ENCODE measurements at places on chromosomes 11 and 22.
A peak's percentile ranks its signal among the peaks of the same experiment; 100 is the strongest.

DNA sequence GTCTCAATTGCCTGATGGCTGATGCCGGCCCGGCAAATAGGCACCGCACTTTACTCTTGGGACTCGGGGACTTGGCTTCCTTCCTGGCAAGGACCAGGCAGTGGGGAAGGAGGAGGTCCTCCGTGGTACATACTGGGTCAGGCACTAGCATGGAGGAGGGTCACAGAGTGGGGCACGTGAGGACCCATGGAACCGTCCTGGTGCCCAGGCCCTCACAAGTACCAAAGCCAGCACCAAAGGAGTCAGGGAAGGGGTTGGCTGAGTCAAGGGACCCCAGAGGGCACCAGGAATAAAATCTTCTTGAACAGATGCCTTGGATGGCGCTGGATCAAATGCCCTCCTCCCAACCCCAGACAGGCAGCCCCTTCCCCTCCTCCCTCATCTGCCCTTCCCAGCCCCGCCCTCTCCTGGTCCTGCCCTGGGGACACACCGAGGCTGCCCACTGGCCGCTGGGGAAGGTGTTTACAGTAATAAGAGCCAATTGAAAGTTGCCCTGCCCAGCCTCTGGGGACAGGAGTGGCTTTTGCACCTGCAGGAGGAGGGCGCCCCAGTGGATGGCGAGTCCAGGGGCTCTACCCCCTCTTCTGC is 5.6 kb upstream of the CARNS1 start:
- H3K27me3 ChIP-seq: peaks cover 15% of the 10 kb centered on the region
- H3K4me3 ChIP-seq: no peak overlapping the region
- no peaks in the 10 kb centered on the region for H3K36me3 ChIP-seq
- H3K27ac ChIP-seq: no peak overlapping the region

- no peak overlapping the region for H3K27ac ChIP-seq
- no peaks in the 10 kb centered on the region for H3K36me3 ChIP-seq
- no peak for DNase-seq
- H3K4me3 ChIP-seq: no peak overlapping the region
- peaks cover 14% of the 10 kb centered on the region for H3K27me3 ChIP-seq
Observed at GRCh38 chr11:66299186-66299585, 7.5 kb downstream of the TMEM151A start.

- no peak overlapping the region for H3K4me3 ChIP-seq
- no peaks in the 10 kb centered on the region for H3K4me1 ChIP-seq
- peak overlapping the region; percentile 53 for H3K27ac ChIP-seq
- no peak for DNase-seq
- H3K36me3 ChIP-seq: no peaks in the 10 kb centered on the region
Observed at GRCh38 chr22:24807284-24807950, 1.4 kb downstream of the SGSM1 start.

- no peaks in the 10 kb centered on the region for H3K4me1 ChIP-seq
- no peaks in the 10 kb centered on the region for H3K27me3 ChIP-seq
- DNase-seq: no peak
- no peaks in the 10 kb centered on the region for H3K36me3 ChIP-seq
Observed at GRCh38 chr11:70951139-70951804, 301.1 kb downstream of the SHANK2 start.

DNA sequence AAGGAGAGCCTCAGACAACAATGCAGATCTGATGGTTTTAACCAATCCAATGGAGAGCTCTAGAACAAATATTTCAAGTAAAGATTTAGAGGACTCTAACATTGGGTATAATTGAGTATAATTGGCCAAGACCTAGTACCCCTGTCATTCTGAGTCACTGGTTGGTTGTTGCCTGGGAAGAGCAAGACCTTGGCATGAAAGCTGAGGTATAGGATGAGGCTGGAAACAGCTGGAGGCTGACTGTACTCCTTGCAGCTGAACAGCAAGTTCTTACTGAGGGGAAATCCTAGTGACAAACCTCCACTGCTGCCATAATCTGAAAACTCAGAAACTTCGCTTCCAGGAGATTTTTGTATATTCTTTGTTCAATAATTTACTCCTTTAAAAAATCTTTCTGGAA is 54.3 kb upstream of the MUC15 start:
- no peaks in the 10 kb centered on the region for H3K4me1 ChIP-seq
- no peaks in the 10 kb centered on the region for H3K36me3 ChIP-seq
- no peak for DNase-seq
- H3K4me3 ChIP-seq: no peak overlapping the region
- H3K27me3 ChIP-seq: no peaks in the 10 kb centered on the region

- no peaks in the 10 kb centered on the region for H3K27me3 ChIP-seq
- H3K4me3 ChIP-seq: no peak overlapping the region
- no peak overlapping the region for H3K27ac ChIP-seq
- no peak for DNase-seq
- H3K4me1 ChIP-seq: no peaks in the 10 kb centered on the region
Observed at GRCh38 chr11:32312865-32313403, 122.4 kb downstream of the WT1 start.

DNA sequence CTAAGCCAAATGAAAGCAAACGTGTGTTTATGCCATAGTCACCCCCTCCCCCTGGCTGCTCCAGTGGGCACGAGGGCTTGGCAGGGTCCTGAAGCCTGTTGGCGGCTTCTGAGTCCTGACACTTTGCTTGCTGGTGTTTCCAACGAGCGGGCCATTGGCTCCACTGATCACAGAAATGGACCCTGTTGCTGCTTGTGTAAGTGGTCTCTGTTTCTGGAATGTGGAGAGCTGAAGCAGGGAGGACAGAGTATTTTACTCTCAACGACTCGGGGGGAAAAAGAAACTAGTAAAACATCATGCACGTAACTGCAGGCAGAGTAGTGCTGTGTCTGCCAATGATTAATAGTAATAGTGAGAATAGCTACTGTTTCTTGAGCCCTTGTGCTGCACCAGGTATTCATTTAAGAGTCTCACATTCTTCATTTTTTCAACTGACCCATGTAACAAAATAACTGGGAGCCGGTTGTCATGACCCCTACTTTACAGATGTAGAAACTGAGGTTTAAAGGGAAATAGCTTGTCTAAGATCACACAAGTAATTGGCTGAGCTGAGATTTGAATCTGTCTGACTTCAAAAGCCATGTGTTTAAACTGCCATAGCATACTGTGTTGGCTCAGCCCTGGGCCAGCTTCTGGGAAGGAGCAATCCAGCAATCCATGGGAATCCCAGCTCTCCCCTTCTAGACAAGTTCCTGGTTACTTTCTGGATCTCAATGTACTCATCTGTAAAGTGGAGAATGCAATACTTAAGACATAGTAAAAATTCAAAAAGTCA is 526.7 kb downstream of the INSC start:
- no peak overlapping the region for H3K27ac ChIP-seq
- no peak overlapping the region for H3K4me3 ChIP-seq
- DNase-seq: no peak
- H3K36me3 ChIP-seq: no peaks in the 10 kb centered on the region

DNA sequence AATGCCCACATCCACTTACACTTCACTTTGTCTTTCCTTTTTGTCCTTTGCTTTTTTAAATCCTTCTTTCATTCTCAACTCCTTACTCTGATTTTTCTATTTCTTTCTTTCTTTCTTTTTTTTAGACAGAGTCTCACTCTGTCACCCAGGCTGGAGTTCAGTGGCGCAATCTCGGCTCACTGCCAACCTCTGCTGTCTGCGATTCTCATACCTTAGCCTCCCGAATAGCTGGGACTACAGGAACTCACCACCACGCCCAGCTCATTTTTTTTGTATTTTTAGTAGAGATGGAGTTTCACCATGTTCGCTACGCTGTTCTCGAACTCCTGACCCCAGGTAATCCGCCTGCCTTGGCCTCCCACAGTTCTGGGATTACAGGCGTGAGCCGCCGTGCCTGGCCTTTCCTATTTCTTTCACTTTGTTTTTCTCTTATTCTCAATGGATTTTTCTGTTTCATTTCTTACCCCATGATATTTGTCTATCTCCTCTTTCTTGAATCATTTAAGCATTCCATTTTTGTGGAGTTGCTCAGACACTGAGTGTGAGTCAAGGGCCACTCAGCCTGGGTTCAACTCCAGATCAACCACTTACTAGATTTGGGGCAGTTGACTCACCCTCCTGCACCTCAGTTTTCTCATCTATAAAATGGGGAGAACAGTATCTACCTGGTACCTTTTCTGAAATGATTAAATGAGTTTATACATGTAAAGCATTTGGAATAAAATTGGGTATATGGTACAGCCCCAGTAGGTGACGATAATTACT is 7.6 kb downstream of the KCNJ5 start:
- no peaks in the 10 kb centered on the region for H3K4me1 ChIP-seq
- no peak overlapping the region for H3K27ac ChIP-seq
- DNase-seq: no peak
- H3K36me3 ChIP-seq: no peaks in the 10 kb centered on the region

GRCh38 chr11:96798445-96798844 is 408.6 kb downstream of the JRKL start:
- no peaks in the 10 kb centered on the region for H3K36me3 ChIP-seq
- H3K4me3 ChIP-seq: no peak overlapping the region
- H3K27ac ChIP-seq: no peak overlapping the region

- H3K27me3 ChIP-seq: no peaks in the 10 kb centered on the region
- H3K4me3 ChIP-seq: no peak overlapping the region
- H3K36me3 ChIP-seq: no peaks in the 10 kb centered on the region
- H3K27ac ChIP-seq: peak overlapping the region; percentile 35
Observed at GRCh38 chr11:110473706-110474105, 44.0 kb downstream of the FDX1 start.

GRCh38 chr11:9748361-9748970 is 84.6 kb downstream of the SWAP70 start:
- no peak overlapping the region for H3K4me3 ChIP-seq
- H3K4me1 ChIP-seq: no peaks in the 10 kb centered on the region
- H3K27ac ChIP-seq: peak overlapping the region; percentile 40

GRCh38 chr22:50246242-50247175 is 1.7 kb upstream of the TUBGCP6 start:
- H3K4me1 ChIP-seq: peaks cover 24% of the 10 kb centered on the region
- no peaks in the 10 kb centered on the region for H3K27me3 ChIP-seq
- DNase-seq: no peak

GRCh38 chr11:27331981-27332380 is 31.0 kb downstream of the CCDC34 start:
- H3K4me1 ChIP-seq: no peaks in the 10 kb centered on the region
- no peaks in the 10 kb centered on the region for H3K27me3 ChIP-seq

DNA sequence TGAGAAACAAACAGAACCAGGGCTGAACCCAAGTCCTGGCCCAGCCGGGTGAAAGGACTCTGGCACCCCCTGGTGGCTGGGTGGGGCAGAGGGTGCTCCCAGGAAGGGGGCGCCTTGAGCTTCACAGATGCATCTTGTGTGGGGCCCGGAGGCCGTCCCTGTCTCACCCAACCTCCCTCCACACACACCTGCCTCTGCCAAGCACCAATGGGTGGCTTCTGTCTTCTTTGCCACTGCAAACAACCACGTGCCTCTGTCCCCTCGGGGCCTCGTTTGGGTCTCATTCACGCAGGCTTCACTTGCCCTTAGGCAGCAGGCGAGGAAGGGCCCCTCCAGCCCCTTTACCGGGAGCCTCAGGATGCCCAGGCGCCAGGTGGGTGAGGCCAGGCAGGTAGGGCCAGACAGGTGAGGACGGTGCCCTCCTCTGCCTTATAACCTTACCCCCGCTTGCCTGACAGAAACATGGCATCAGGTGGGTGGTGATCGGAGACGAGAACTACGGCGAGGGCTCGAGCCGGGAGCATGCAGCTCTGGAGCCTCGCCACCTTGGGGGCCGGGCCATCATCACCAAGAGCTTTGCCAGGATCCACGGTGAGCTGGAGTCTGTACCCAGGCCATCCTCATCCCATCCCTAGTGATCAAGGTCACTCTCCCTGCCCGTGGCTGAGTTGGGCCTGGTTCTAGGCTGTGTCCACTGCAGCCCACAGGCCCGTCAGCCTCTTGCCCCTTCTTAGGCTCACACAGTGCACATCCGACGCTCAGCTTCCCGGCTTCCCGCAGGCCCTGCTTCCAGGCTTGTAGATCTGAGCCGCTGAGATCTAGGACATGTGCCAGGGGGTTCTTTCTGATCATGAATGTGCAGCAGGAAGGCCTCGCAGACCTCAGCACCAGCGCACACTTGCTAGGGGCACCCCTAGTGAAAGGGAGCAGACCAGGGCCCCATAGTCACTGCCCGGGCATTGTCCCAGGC is 17.2 kb downstream of the POLR3H start:
- H3K4me3 ChIP-seq: no peak overlapping the region
- peak overlapping the region; percentile 88 for H3K27ac ChIP-seq
- no peaks in the 10 kb centered on the region for H3K27me3 ChIP-seq
- H3K36me3 ChIP-seq: peaks cover 6% of the 10 kb centered on the region
- H3K4me1 ChIP-seq: peaks cover 14% of the 10 kb centered on the region

DNA sequence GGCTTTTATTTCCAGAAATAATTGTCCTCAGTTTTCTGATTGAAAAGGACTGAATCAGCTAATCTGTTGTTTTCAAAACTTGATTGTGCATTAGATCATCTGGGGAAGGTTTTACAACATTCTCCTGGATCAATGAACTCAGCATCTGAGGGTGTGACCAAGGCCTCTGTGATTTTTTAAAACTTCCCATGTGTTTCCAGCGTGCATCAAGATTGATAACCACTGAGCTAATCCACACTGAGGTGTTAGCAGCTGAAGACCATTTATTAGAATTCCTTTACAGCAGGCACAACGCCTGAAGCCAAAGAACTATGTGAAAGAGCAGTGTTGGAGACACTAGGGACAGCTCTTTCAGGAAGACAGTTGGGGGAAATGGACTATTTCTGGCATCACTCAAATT is 10.2 kb downstream of the VSTM5 start:
- no peak overlapping the region for H3K27ac ChIP-seq
- no peaks in the 10 kb centered on the region for H3K36me3 ChIP-seq
- H3K4me1 ChIP-seq: no peaks in the 10 kb centered on the region
- DNase-seq: no peak

- H3K27ac ChIP-seq: no peak overlapping the region
- no peaks in the 10 kb centered on the region for H3K27me3 ChIP-seq
- no peaks in the 10 kb centered on the region for H3K4me1 ChIP-seq
- H3K36me3 ChIP-seq: no peaks in the 10 kb centered on the region
Observed at GRCh38 chr11:28763876-28764275, 655.7 kb downstream of the METTL15 start.

GRCh38 chr11:2091786-2092463 is 47.3 kb downstream of the IGF2 start:
- peak; percentile 36 for DNase-seq
- H3K27me3 ChIP-seq: no peaks in the 10 kb centered on the region
- peaks cover 4% of the 10 kb centered on the region for H3K4me1 ChIP-seq
- H3K27ac ChIP-seq: no peak overlapping the region
- no peaks in the 10 kb centered on the region for H3K36me3 ChIP-seq

- no peaks in the 10 kb centered on the region for H3K4me1 ChIP-seq
- H3K36me3 ChIP-seq: no peaks in the 10 kb centered on the region
- peak overlapping the region; percentile 99 for H3K27ac ChIP-seq
Observed at GRCh38 chr11:117095284-117096161, 2.7 kb downstream of the SIK3 start.

GRCh38 chr11:108160970-108161566 is 39.7 kb downstream of the ACAT1 start:
- DNase-seq: no peak
- H3K36me3 ChIP-seq: peaks cover 11% of the 10 kb centered on the region
- no peaks in the 10 kb centered on the region for H3K4me1 ChIP-seq
- no peaks in the 10 kb centered on the region for H3K27me3 ChIP-seq

- no peak overlapping the region for H3K4me3 ChIP-seq
- no peaks in the 10 kb centered on the region for H3K36me3 ChIP-seq
- no peaks in the 10 kb centered on the region for H3K4me1 ChIP-seq
- no peak for DNase-seq
- no peaks in the 10 kb centered on the region for H3K27me3 ChIP-seq
Observed at GRCh38 chr11:69791276-69792180, 16.4 kb upstream of the FGF4 start.

Measured in breast epithelium (tissue), 4 donors.